Motor neuron (in vitro differentiated cells): ENCODE measurements at places on chromosomes 13 and 19. TPM values are rescaled to one million over a fixed set of nuclear protein-coding genes. Genes with fewer than 3 reads are reported as not detected.

- no peak for ATAC-seq
These were observed 264.4 kb downstream of the UQCRFS1 start for GRCh38 chr19:28948566-28948965.

DNA sequence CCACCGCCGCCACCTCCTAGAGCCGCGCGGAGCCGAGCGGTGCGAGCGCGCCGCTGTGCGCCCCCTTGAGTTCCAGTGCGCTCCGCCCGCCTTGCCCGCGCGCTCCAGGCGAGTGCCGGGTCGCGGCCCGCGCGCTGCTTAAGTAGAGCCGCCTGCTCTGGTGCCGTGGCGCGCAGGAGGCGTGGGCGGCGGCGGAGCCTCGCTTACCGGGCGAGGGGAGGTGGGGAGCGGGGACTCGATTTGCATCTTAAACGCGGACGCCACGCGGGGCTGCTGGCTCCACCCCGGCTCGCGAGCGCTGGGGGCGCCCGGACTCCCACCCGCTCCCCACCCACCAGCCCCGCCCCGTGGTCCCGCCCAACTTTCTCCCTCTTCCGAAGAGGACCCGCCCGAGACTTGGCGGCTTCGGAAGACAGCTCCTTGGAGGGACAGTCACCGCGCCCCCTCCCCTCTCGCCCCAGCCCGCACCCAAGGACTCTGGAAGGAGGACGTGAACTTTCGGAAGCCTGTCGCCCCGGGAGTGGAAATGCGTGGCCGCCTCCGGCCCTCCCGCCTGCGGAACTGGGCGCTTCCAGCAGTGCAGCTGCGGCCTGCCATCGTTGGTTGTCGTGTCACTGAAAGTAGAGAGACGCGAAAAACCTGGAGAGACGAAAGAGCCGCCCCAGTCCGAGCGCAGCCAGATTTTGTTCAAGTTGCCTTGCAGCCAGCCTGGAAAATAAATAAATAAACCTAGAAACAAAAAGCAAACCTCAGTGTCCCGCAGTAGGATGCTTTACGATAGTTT, at the start of gene KCTD12:
Gene KCTD12 (minus strand): TSS at position 114 of the 784 bp plus-strand sequence. CDS start 257 bp downstream, outside the sequence.
- ATAC-seq = peak; percentile 86

DNA sequence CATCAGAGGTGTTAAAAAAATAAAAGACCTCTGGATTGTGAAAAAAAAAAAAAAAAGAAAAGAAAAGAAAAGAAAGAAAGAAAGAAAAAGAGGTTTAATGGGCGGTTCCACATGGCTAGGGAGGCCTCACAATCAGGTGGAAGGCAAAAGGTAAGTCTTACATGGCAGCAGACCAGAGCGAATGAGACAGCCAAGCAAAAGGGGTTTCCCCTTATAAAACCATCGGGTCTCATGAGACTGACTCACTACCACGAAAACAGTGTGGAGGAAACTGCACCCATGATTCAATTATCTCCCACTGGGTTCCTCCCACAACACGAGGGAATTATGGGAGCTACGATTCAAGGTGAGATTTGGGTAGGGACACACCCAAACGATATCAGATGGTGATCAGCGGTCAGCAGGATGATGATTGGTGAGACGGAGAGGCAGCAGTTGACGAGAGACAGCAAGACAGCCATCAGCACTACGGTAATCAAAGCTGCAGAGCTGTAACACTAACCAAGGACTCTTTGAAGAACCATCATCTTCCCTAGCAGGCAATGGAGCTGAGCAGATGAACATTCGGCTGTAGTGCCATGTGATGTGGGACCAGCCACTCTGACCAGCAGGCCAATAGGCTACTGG, 3.9 kb upstream of the CD209 start:
- ATAC-seq = no peak

DNA sequence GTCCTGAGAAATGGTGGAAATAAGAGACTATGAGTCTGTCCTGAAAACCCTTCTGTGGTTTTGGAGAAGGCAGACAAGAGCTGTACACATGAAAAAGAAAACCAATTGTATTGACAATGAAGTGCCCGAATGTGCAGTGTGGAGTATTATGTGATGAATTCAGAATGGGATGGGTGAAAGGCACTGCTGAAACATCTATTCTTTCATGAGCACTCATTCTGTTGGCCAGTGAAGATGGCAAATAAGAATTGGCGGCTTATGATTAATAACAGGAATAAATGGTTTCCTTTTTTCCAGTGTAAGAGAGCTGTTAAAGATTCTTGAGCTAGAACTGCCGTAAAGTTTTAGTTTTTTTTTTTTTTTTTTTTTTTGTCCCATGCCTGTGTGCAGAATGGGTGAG, 5.7 kb downstream of the POLR1D start:
- no peak for ATAC-seq

DNA sequence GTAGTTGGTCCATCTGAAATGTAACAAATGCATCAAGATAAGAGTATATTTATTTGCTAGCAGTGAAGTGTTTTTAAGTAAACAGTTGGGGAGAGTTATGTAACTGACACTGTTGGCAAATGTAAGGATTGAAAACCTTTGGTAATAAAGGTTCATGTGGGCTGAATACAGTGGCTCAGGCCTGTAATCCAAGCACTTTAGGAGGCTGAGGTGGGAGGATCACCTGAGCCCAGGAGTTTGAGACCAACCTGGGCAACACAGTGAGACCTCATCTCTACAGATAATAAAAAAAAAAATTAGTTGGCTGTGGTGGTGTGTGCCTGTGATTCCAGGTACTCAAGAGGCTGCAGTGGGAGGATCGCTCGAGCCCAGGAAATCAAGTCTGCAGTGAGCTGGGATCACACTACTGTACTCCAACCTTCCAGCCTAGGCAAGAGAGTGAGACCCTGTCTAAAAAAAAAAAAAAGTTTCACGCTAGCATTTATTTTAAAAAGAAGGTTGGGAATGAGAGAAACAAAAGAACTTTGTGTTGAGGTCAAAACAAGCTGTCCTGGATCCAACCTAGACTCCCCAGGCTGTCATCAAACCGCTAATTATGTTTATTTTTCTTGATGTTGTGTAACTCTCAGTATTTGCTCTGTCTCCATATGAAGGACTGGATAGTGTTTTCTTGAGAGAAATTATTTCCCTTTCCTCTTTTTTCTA, 20.7 kb downstream of the SETDB2 start:
- no peak for ATAC-seq

DNA sequence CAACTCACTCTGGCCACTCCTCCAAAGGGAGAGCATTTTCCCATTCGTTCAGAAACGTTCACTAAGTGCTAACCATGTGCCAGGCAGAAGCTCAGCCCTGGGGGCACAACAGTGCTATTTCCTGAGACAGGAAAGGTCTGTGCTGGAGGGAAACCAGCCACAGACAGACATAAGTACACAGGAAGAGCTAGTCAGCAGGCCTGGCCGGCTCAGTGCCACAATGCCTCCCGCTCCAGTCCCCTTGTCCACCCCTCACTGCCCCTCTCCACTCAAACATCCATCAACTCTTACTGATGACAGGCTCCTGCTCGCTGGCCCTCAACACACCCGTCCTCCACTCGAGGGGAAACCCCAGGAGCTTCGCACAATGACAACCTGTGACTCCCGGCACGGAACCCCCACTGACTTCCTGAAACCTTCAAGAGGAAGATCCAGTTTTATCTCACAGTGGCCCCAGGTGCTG, 11.3 kb upstream of the PLA2G4C start:
- ATAC-seq = no peak

DNA sequence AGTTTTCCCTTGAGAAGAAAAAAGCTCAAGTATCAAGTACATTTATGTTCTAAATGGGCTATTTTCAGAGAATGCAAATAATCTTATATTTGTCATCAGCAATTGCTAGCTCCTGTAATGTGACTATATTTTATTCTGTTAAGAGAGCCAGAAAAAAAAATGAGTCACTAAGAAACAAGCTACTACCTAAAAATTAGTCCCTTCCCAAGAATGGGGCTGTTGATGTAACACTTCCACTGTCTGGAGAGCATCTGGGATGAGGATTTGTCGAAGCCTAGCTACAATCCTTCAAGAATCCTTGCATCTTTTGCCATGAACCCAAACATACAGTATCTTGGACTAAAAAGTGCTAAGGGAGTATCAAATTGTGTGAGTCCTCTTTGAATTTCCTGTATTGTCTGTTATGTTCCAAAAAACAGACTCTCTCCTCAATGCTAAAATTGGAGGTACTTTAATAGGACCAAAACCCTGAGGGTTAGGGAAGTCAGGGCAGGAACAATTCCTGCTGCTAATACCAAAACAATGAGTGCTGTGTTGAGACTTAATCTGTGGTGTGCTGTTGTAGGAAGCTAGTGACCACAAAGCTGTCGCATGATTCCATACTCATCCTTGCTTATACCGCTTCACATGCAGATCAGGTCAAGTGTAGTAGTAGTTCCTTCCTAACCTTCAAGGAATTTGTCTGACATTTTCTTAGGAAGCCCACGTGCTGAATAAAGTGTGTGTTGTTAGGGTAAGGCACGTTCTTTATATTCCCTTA, 4.9 kb upstream of the ZC3H13 start:
- no peak for ATAC-seq

- no peak for ATAC-seq
These were observed 17.3 kb downstream of the DHRS12 start for GRCh38 chr13:51786425-51787265.

- ATAC-seq = peak; percentile 49
These were observed 15.7 kb upstream of the B3GNT3 start for GRCh38 chr19:17778968-17779929.

DNA sequence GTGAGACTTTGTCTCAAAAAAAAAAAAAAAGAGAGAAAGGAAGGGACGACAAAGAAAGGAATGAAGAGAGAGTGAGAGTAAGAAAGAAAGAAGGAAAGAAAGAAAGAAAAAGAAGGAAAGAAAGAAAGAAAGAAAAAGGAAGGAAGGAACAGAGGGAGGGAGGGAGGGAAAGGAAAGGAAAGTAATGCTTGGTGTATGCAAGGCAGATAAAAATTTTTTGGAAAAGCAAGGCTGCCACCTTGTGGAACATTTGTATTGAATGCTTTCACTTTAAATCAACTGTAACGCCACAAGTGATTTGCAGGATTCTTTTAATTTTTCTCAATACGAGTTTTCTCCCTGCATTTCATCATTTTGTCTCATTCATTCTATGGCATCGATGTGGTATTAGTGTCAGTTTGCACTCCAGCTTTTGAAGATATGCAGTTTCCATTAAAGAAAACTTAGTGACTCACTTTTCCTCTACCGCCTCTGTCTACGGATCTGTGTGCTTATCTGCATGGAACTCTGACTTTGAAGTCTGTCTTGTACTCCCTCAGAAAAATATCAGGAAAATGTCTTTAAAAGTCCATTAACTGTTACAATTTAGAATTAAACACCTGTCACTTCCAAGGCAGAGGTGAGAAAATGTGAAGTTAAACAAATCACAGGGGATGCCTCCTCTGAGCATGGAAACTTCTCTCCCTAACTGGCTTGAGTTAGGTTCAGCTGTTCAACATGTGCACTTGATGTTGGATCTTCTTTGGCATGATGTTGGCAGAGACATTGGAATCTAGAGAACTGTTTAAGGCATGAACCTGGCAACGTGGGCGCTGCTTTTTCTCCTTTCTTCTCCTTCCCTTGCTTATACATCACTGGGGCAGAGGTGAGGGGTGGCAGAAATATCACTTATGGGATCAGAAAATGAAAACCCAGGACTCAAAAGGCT, 20.0 kb upstream of the ZDHHC20 start:
- ATAC-seq = peak; percentile 54

- ATAC-seq = no peak
These were observed 136.3 kb upstream of the CSNK1A1L start for GRCh38 chr13:37241786-37242185.

DNA sequence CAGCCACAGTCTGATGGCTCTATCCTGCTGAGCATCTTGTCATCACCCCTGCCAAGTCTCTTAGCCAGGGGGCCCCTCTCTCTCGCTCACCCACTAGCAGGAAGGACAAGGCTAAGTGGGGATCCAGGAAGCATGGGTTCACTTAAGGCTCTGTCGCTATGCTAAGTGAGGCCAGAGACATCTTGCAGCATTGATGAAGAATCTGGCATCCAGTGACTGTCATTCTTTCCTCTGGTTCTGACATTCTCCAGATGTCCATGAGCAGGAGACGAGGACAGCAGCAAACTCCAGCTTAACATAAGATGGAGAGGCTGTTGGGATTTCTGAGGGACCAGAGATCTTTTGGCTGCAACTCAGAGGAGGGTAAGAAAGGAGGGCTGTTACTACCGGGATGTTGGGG, 230.2 kb downstream of the TSHZ3 start:
- ATAC-seq = no peak

DNA sequence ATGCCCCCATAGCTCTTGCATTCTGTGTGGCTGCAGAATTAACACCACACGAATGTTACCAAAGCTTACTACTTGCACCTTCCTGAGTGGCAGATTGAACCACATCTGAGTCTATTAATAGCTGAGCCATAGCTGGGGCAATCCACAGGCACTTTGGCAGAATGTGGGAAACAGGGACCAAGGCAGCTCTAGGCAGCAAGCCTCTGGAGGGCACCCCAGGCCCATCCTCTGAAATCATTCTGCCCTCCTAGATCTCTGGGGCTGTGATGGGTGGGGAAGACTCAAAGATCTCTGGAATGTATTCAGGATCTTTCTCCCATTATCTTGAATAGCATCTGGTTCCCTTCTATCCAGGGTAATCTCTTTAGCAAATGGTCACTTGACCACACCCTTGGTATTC, 139.3 kb downstream of the TNFRSF19 start:
- ATAC-seq = peak; percentile 27

- peak; percentile 40 for ATAC-seq
These were observed at the start of gene LRRC25 for GRCh38 chr19:18397242-18398202. Gene LRRC25 (minus strand): TSS chr19:18397622. CDS start chr19:18396963, 659 bp downstream.

- ATAC-seq = no peak
These were observed 51.5 kb downstream of the BICRA start for GRCh38 chr19:47660435-47660832.

GRCh38 chr13:41054212-41054877, 7.0 kb upstream of the WBP4 start:
- no peak for ATAC-seq

- no peak for ATAC-seq
These were observed 15.1 kb downstream of the TICAM1 start for GRCh38 chr19:4816202-4816949.

- ATAC-seq = no peak
These were observed 47.5 kb downstream of the SPATA13 start for GRCh38 chr13:24207841-24208667.

- no peak for ATAC-seq
These were observed 84.9 kb downstream of the URI1 start for GRCh38 chr19:30026933-30027332.

ZC3H13 gene
- total RNA-seq = 48.5 and 55.3 TPM in 2 replicates

SHISA2 gene
- total RNA-seq = 1.1 and 1.4 TPM in 2 replicates

AXL gene
- total RNA-seq = 1.3 and 1.4 TPM in 2 replicates

ERICH4 gene
- total RNA-seq = not detected in 2 replicates

CEACAM7 gene
- total RNA-seq = 0.13 and 0.14 TPM in 2 replicates

ZNF497 gene
- 5.9 and 6.5 TPM in 2 replicates for total RNA-seq

PSG3 gene
- total RNA-seq = 0.19 TPM in 1 of 2 replicates, not detected in the other

CALM3 gene
- total RNA-seq = 95.1 and 107 TPM in 2 replicates

GEMIN7 gene
- total RNA-seq = 14.9 and 15.6 TPM in 2 replicates
